Effector memory CD8-positive, alpha-beta T cell (primary cell): ENCODE measurements at places on chromosomes 1 and 21.

GRCh38 chr1:50700621-50701020 is 259.4 kb downstream of the FAF1 start:
- H3K27ac ChIP-seq = no peak overlapping the region
- no peaks in the 10 kb centered on the region for H3K27me3 ChIP-seq
- H3K36me3 ChIP-seq = no peaks in the 10 kb centered on the region
- no peak for DNase-seq

GRCh38 chr1:232923739-232924386 is 26.5 kb upstream of the NTPCR start:
- peaks cover 6% of the 10 kb centered on the region for H3K36me3 ChIP-seq
- peak overlapping the region; percentile 71 for H3K4me3 ChIP-seq
- peaks cover 10% of the 10 kb centered on the region for H3K27me3 ChIP-seq
- H3K4me1 ChIP-seq = peaks cover 29% of the 10 kb centered on the region
- H3K27ac ChIP-seq = peak overlapping the region; percentile 93

DNA sequence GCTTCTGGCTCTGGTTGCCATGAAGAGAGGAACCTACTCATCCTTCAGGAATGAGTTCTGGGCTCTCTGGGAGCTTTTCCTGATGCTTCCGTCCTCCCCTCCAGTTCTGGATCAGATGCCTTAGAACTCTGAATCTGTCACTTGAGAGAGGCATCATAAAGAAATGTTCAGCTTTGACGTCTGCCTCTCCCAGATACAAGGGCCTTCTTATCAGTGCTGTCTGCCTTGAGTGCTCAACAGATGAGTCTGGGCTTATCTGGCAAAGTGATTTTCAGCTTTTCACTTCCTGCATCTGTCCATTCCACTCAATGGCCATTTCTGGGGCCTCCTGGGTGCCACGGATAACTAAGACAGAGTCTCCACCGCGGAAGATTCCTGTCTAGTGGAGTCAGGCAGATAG is 12.3 kb upstream of the OTUD3 start:
- H3K4me1 ChIP-seq = no peaks in the 10 kb centered on the region
- no peaks in the 10 kb centered on the region for H3K36me3 ChIP-seq

- no peak overlapping the region for H3K27ac ChIP-seq
- DNase-seq = no peak
- no peaks in the 10 kb centered on the region for H3K27me3 ChIP-seq
- H3K36me3 ChIP-seq = peaks cover 34% of the 10 kb centered on the region
Measured at GRCh38 chr1:172605641-172606040, 53.3 kb upstream of the FASLG start.

DNA sequence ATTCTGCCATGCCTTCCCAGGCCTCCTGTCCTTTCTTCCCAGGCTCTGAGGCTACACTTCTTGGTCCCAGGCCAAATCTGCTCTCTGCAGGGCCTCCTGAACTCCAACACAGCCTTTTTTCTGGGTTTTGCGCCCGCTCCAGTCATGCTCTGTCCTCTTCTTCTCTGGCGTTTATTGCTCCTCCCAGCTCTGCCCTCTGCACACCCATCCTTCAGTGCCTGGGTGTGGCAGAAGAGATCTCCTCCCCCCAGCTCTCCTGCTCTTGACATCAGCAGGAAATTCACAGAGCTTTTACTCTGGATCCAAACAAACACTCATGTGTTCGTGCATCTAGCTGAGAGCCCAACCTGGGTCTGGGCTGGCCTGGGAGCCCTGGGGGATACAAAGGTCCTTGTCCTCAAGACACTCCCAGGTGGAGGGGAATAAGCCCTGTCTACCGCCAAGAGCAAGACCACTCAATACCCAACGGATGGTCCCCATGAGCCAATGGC is 22.9 kb upstream of the EPS8L3 start:
- DNase-seq = no peak
- peaks cover 15% of the 10 kb centered on the region for H3K4me1 ChIP-seq

GRCh38 chr1:15384301-15384901 is 25.3 kb upstream of the EFHD2 start:
- H3K36me3 ChIP-seq = peaks cover 5% of the 10 kb centered on the region
- H3K4me3 ChIP-seq = peak overlapping the region; percentile 40
- peaks cover 6% of the 10 kb centered on the region for H3K27me3 ChIP-seq
- peaks cover 10% of the 10 kb centered on the region for H3K4me1 ChIP-seq
- no peak for DNase-seq

GRCh38 chr1:16032388-16033102 is 10.7 kb downstream of the CLCNKA start:
- no peak overlapping the region for H3K27ac ChIP-seq
- H3K4me1 ChIP-seq = peaks cover 2% of the 10 kb centered on the region
- H3K36me3 ChIP-seq = no peaks in the 10 kb centered on the region
- no peak overlapping the region for H3K4me3 ChIP-seq
- DNase-seq = no peak

DNA sequence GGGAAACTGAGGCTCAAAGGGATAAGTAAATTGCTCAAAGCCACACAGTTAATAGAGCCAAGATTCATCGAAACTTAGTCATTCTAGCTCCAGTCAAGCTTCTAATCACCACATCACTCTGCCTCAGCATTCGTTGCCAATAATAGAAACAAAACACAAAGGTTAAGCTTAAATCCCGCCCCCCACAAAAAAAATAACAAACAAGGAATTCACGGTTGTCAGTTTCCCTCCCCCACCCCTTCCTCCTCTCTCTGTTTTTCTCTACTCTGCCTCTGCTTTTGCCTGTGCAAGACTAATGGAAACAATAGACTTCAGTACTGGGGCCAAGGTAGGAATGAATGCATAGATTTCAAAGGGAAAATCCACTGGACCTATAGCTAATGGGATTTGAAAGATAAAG is 70.7 kb upstream of the ZNF644 start:
- no peaks in the 10 kb centered on the region for H3K36me3 ChIP-seq
- no peak overlapping the region for H3K4me3 ChIP-seq
- H3K4me1 ChIP-seq = no peaks in the 10 kb centered on the region
- H3K27ac ChIP-seq = no peak overlapping the region

DNA sequence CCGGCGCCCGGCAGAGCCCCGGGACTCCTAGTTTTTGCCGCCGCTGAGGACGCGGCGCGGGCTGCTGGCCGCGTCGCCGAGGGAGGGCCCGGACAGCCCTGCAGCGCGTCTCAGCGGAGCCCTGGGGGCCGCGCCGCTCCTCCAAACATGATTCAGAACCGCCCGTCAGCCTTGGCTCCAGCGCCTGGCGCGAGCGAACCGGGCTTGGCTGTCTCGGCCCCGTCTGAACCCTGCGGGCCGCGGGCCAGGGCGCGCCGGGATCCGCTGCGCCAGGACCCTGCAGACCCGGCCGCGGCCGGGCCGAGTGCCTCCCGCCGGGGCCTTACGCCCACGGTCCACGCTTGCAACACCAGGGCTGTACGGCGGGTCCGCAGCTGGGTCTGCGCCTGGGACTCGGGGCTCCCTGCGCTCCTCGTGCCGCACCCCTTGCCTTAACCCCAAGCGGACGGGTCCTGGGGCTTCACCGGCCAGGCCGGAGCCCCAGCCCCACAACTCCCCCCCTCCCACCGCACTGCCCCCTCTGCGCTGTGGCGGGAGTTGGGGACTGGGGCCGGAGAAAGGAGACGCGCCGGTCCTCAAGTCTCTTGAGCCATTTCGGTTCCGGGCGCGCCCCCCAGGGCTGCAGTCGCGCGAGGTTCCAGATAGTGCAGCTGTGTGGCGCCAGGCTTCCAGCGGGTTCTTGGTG is 48.4 kb upstream of the CD34 start:
- peak overlapping the region; percentile 73 for H3K4me3 ChIP-seq
- H3K27me3 ChIP-seq = peaks cover 53% of the 10 kb centered on the region
- no peaks in the 10 kb centered on the region for H3K36me3 ChIP-seq
- no peak for DNase-seq
- H3K27ac ChIP-seq = no peak overlapping the region

DNA sequence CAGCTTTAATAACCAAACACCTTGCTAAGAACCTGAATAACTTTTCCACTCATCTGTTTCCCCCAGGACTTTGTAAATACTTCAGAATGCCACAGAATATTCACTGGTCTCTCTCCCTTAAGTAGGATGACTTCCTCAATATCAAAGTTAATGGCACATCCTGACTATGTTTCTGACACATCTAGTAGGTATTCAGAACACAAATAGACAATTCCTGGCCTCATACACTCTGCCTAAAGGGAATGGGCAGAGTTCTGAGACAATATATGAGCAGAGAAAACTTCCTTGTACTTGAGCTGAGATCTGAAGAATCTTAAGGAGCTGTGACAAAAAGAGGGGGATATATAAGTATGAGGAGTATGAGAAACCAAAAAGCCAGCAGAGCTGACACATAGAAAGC is 34.8 kb downstream of the ANKRD13C start:
- no peak overlapping the region for H3K4me3 ChIP-seq
- H3K27ac ChIP-seq = no peak overlapping the region
- peaks cover 16% of the 10 kb centered on the region for H3K4me1 ChIP-seq
- no peak for DNase-seq

DNA sequence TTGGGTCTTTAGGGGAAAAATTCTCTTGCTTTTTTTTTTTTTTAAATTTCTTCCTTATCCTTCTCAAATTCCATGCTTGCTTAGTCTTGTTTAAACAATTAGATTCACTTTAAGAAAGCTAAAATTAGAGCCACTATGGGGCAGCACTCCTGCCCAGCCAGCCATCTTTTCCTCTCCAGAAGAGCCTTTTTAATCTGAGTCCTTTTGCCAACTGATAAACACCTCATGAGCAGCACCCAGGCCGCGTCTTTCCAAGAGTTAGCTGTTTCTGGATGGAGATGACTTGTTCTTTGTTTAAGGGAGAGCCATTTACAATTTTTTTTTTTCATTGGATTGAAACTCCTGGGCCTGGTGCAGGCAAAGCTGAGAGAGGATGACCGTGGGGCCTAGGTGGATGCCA is 53.3 kb upstream of the TSPAN2 start:
- H3K27ac ChIP-seq = no peak overlapping the region
- DNase-seq = no peak
- peaks cover 8% of the 10 kb centered on the region for H3K4me1 ChIP-seq
- peaks cover 96% of the 10 kb centered on the region for H3K27me3 ChIP-seq
- H3K36me3 ChIP-seq = no peaks in the 10 kb centered on the region

DNA sequence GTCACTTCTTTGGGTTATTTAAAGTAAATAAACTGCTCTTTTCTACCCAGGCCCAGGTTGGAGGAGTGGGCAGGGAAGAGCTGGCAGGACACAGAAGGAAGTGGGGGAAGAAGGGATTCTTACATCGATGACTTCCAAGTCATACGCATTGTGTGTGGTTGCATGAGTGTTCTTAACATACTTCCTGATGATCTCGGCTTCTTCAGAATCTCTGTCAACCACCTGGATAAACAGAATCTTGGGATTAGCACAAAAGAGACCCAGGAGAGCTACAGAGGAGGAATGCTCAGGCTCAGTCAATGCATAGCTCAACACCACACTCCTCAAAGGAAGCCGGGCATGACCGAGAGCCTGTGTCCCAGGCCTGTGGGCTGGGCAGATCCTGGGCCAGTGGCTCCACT is 42.1 kb downstream of the PARP1 start:
- no peak overlapping the region for H3K4me3 ChIP-seq
- peaks cover 79% of the 10 kb centered on the region for H3K36me3 ChIP-seq
- H3K27ac ChIP-seq = no peak overlapping the region

DNA sequence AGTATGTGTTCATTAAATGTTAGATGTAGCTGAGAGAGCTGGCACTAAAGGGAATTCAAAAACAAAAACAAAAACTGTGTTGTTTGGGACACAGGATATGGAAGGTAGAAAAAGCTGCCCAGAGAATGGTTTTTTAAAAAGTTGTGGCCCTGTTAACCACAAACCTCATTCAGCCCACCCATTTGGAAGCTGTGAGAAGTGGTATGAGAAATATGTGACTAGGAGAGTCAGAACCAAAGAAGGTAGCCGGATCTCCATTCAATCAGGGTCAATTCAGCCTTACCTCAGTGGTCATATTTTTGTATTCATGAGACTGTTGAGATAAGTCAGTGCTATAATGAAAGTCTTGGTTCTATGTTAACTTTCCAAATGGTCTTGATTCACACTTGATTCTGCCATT is 29.8 kb upstream of the CACYBP start:
- H3K36me3 ChIP-seq = peaks cover 45% of the 10 kb centered on the region
- H3K4me3 ChIP-seq = peak overlapping the region; percentile 76
- no peaks in the 10 kb centered on the region for H3K27me3 ChIP-seq
- peaks cover 62% of the 10 kb centered on the region for H3K4me1 ChIP-seq

- H3K4me3 ChIP-seq = peak overlapping the region; percentile 63
- peaks cover 79% of the 10 kb centered on the region for H3K27me3 ChIP-seq
- no peaks in the 10 kb centered on the region for H3K36me3 ChIP-seq
- no peak overlapping the region for H3K27ac ChIP-seq
- no peak for DNase-seq
Measured at GRCh38 chr1:85577419-85578320, 2.9 kb upstream of the CCN1 start.

- peaks cover 11% of the 10 kb centered on the region for H3K4me1 ChIP-seq
- peak; percentile 37 for DNase-seq
Measured at GRCh38 chr1:19644681-19645410, 735 bp downstream of the NBL1 start.

GRCh38 chr1:170935231-170935630 is at the start of gene MROH9:
Gene MROH9 (plus strand): TSS chr1:170935534. CDS start chr1:170945557, 10,023 bp downstream.
- no peak within 1 kb of the TSS for H3K27ac ChIP-seq
- H3K36me3 ChIP-seq = no peaks in the 10 kb centered on the region
- H3K27me3 ChIP-seq = peaks cover 7% of the 10 kb centered on the region
- no peaks in the 10 kb centered on the region for H3K4me1 ChIP-seq
- no peak for DNase-seq
- no peak within 1 kb of the TSS for H3K4me3 ChIP-seq

- no peaks in the 10 kb centered on the region for H3K4me1 ChIP-seq
- DNase-seq = no peak
- no peak overlapping the region for H3K4me3 ChIP-seq
- H3K36me3 ChIP-seq = peaks cover 8% of the 10 kb centered on the region
Measured at GRCh38 chr1:218324226-218324580, 20.9 kb upstream of the TGFB2 start.

GRCh38 chr1:180881806-180882509 is 30.7 kb upstream of the KIAA1614 start:
- peaks cover 9% of the 10 kb centered on the region for H3K36me3 ChIP-seq
- no peaks in the 10 kb centered on the region for H3K27me3 ChIP-seq
- H3K4me1 ChIP-seq = no peaks in the 10 kb centered on the region
- H3K27ac ChIP-seq = no peak overlapping the region
- DNase-seq = no peak

- H3K4me3 ChIP-seq = no peak overlapping the region
- no peaks in the 10 kb centered on the region for H3K4me1 ChIP-seq
- H3K36me3 ChIP-seq = peaks cover 5% of the 10 kb centered on the region
- no peak overlapping the region for H3K27ac ChIP-seq
Measured at GRCh38 chr1:180534214-180534613, 24.6 kb upstream of the OVAAL start.

DNA sequence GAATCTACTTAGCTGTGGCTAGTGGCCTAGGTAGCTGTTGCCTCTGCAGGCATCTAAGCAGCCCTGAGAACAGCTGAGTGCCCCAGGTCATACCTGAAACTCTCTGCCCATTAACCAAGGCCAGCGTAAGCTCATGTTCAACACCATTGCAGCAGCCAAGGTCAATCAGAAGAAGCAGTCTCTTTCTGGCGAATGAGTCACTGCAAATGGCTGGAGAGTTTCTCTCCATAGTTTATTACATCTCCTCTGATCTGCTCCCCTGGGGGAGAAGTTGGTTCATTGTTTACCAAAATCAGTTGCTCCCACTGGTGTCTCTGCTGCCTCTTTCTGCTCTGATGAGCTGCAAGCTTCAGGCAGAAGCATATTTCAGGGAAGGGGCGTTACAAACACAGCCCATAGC is 6.9 kb upstream of the BCL9 start:
- peaks cover 6% of the 10 kb centered on the region for H3K36me3 ChIP-seq
- H3K27ac ChIP-seq = no peak overlapping the region
- no peak for DNase-seq
- H3K4me1 ChIP-seq = peaks cover 5% of the 10 kb centered on the region
- no peak overlapping the region for H3K4me3 ChIP-seq
- peaks cover 4% of the 10 kb centered on the region for H3K27me3 ChIP-seq
